Smooth muscle cell of trachea (primary cell): ENCODE measurements at places on chromosomes 11 and 22. TPM values are rescaled to one million over a fixed set of nuclear protein-coding genes. Genes with fewer than 3 reads are reported as not detected.

ASPHD2 gene
- 0.87 and 2.2 TPM in 2 replicates for total RNA-seq

TPBGL gene
- total RNA-seq, result under 0.01 TPM in 1 of 2 replicates, not detected in the other

SYCE3 gene
- total RNA-seq, result not detected in 2 replicates

DERL3 gene
- 0.17 TPM in 1 of 2 replicates, not detected in the other for total RNA-seq

CRYBB2 gene
- total RNA-seq, result not detected in 2 replicates

TRIM48 gene
- not detected in 2 replicates for total RNA-seq

ROBO4 gene
- 1.3 and 2.0 TPM in 2 replicates for total RNA-seq

DBX1 gene
- total RNA-seq, result not detected in 2 replicates

MUC6 gene
- under 0.01 TPM in 1 of 2 replicates, not detected in the other for total RNA-seq

TEX54 gene
- total RNA-seq, result not detected in 2 replicates

MUC2 gene
- total RNA-seq, result not detected in 2 replicates

RPS13 gene
- 837 and 1,005 TPM in 2 replicates for total RNA-seq

OOSP4B gene
- total RNA-seq, result not detected in 2 replicates

OR10S1 gene
- total RNA-seq, result not detected in 2 replicates

IGF2 gene
- under 0.01 and 2.6 TPM in 2 replicates for total RNA-seq

CRYAB gene
- 8.7 and 48.3 TPM in 2 replicates for total RNA-seq

RFPL2 gene
- total RNA-seq, result not detected in 2 replicates

UBXN1 gene
- 118 and 157 TPM in 2 replicates for total RNA-seq

C11orf86 gene
- not detected in 2 replicates for total RNA-seq

GP1BB gene
- total RNA-seq, result 0.73 and 6.6 TPM in 2 replicates

ZDHHC24 gene
- 10.6 and 21.3 TPM in 2 replicates for total RNA-seq

KCNQ1OT1 gene
- 5.0 and 7.7 TPM in 2 replicates for total RNA-seq

SLC6A5 gene
- total RNA-seq, result under 0.01 TPM in 1 of 2 replicates, not detected in the other

PRR33 gene
- total RNA-seq, result not detected in 2 replicates

HBE1 gene
- 0.29 and 0.33 TPM in 2 replicates for total RNA-seq

SEZ6L gene
- not detected in 2 replicates for total RNA-seq

C1QTNF5 gene
- 12.1 and 29.8 TPM in 2 replicates for total RNA-seq

TMX2 gene
- total RNA-seq, result 48.1 and 48.3 TPM in 2 replicates

ISX gene
- not detected in 2 replicates for total RNA-seq

PPFIA1 gene
- total RNA-seq, result 30.5 and 39.2 TPM in 2 replicates

ZNF70 gene
- total RNA-seq, result 3.2 and 4.3 TPM in 2 replicates

GLB1L3 gene
- total RNA-seq, result not detected in 2 replicates

ARSA gene
- 17.7 and 51.1 TPM in 2 replicates for total RNA-seq

MAPK8IP1 gene
- total RNA-seq, result 8.1 and 17.4 TPM in 2 replicates

FAM111B gene
- total RNA-seq, result 0.17 and 8.7 TPM in 2 replicates

BACE1 gene
- 34.6 and 42.2 TPM in 2 replicates for total RNA-seq

IL17REL gene
- under 0.01 TPM in 2 replicates for total RNA-seq

CRACR2B gene
- total RNA-seq, result 1.5 and 1.7 TPM in 2 replicates

CPT1B gene
- 3.6 and 3.8 TPM in 2 replicates for total RNA-seq

SLC22A6 gene
- not detected in 2 replicates for total RNA-seq

BDNF gene
- total RNA-seq, result 5.2 and 10.6 TPM in 2 replicates

CACNA1I gene
- under 0.01 TPM in 1 of 2 replicates, not detected in the other for total RNA-seq

F2 gene
- 0.17 TPM in 1 of 2 replicates, not detected in the other for total RNA-seq

CD44 gene
- 850 and 942 TPM in 2 replicates for total RNA-seq

SLC22A9 gene
- not detected in 2 replicates for total RNA-seq

HIPK3 gene
- total RNA-seq, result 80.9 and 109 TPM in 2 replicates
